ENCODE measurements at places on chromosomes 13 and 19. TPM values are rescaled to one million over a fixed set of nuclear protein-coding genes. Genes with fewer than 3 reads are reported as not detected.

GRCh38 chr19:40601134-40601974 lies at the start of gene LTBP4:
Gene LTBP4, plus strand, starts transcription at chr19:40601369. Its CDS starts 19 bp downstream, at chr19:40601388.
- DNase-seq = no peak

DNA sequence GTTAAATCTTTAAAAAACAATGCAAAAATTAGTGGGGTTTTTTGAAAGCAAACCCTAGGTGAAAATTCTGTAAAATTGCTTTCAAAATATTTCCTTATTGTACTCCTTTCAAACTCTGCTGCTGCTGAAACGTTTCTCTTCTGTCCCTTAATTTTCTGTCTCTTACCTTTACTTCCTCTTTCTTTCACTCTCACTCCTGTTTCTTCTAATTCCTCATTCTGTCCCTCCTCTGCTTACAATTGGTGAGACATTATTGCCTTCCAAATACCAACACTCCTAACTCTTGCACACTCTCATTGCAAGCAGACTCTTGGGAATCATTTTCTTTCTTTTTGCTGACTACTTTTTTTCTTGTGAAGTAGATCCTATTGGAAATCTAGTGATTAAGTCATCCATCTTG lies 685.6 kb upstream of the SLITRK1 start:
- no peak for DNase-seq

DNA sequence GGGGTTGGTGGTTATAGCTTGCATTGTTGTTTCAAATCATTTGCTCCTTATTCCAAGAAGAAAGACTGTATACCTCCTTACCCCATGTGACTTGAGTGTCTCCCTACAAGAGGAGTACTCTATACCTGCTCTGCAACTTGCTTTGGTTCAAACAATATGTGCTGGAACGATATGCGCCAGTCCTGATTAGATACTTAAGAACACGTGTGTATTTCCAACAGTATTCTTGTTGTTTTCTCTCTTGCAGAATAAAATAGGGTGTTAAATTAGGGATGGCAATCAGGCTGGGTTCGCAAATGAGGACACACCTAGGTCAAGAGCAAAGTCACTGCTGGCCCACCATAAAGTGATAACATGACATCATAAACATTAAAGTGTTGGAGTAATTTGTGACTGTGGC lies 895.0 kb upstream of the SLITRK1 start:
- DNase-seq = no peak

The LPAR6 gene
- total RNA-seq = 24.4 TPM

The ERCC1 gene
- total RNA-seq = 39.3 TPM

Data from HepG2 (cell line).